ENCODE measurements at places on chromosomes 1 and 21. TPM values are rescaled to one million over a fixed set of nuclear protein-coding genes. Genes with fewer than 3 reads are reported as not detected.

TACSTD2 gene
- total RNA-seq, result 0.26 TPM

LDLRAD1 gene
- total RNA-seq, result not detected

SLC41A1 gene
- total RNA-seq, result 39.6 TPM

RXFP4 gene
- total RNA-seq, result not detected

SLC39A1 gene
- total RNA-seq, result 117 TPM

PM20D1 gene
- not detected for total RNA-seq

UTP25 gene
- 11.1 TPM for total RNA-seq

TCHH gene
- total RNA-seq, result 0.03 TPM

LCE6A gene
- total RNA-seq, result not detected

ADGRL4 gene
- 34.7 TPM for total RNA-seq

CCDC24 gene
- total RNA-seq, result 5.1 TPM

TRIM33 gene
- total RNA-seq, result 28.6 TPM

FASLG gene
- total RNA-seq, result not detected

GJA8 gene
- not detected for total RNA-seq

SLC2A5 gene
- total RNA-seq, result 25.9 TPM

GNG4 gene
- total RNA-seq, result under 0.01 TPM

ASH1L gene
- 44.3 TPM for total RNA-seq

NEXN gene
- total RNA-seq, result 13.0 TPM

LRRC38 gene
- total RNA-seq, result not detected

CD247 gene
- not detected for total RNA-seq

PSMA5 gene
- 52.4 TPM for total RNA-seq

TRAF3IP3 gene
- not detected for total RNA-seq

LGR6 gene
- total RNA-seq, result not detected

ZNF326 gene
- total RNA-seq, result 6.4 TPM

SLC35E2B gene
- 39.8 TPM for total RNA-seq

SLAMF8 gene
- total RNA-seq, result not detected

CSF3R gene
- total RNA-seq, result not detected

TESK2 gene
- 1.3 TPM for total RNA-seq

AGT gene
- 2.7 TPM for total RNA-seq

HCN3 gene
- total RNA-seq, result 0.91 TPM

MIXL1 gene
- not detected for total RNA-seq
